Activated CD8-positive, alpha-beta memory T cell treated with anti-CD3 and anti-CD28 coated beads for 36 hours (primary cell): ENCODE measurements at places on chromosomes 2 and 18. TPM values are rescaled to one million over a fixed set of nuclear protein-coding genes. Genes with fewer than 3 reads are reported as not detected.

The RAMP1 gene
- total RNA-seq: 0.34 TPM

The DPY30 gene
- 81.2 TPM for total RNA-seq

The PSMA8 gene
- total RNA-seq: 1.7 TPM

The GPR17 gene
- total RNA-seq: not detected

The CHRND gene
- total RNA-seq: not detected

The MYO5B gene
- total RNA-seq: not detected

The ZNF385B gene
- total RNA-seq: not detected
